ENCODE measurements at places on chromosomes 2 and 18.

DNA sequence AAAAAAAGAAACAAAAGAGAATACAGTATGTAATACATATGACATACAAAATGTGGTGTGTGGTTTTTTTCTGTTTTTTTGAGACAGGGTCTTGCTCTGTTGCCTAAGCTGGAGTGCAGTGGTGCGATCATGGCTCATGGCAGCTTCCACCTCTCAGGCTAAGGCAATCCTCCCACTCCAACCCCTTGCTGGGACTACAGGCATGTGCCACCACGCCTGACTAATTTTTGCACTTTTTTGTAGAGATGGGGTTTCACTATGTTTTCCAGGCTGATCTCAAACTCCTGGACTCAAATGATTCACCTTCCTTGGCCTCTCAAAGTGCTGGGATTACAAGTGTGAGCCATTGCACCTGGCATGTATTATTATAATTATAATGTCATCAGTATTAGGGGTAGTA, 38.9 kb downstream of the DHX57 start:
- DNase-seq: no peak

DNA sequence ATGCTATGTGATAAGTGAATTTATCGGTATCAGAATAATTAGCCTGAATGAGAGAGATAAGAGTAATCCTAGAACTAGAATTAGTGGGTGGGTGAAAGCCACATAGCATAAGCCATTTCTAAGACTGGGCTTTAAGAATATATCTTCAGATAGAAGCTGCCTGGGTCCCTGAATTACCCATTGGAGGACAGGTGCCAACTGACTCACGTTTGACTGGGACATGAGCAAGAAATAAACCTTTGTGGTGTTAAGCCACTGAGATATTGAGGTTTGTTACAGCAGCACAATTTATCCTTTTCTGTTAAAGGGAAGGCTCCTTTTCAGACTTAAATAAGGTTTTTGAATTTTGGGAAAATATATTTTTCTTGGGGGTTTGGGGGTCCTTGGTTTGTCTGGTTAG, 95.9 kb downstream of the POLE4 start:
- DNase-seq: no peak

DNA sequence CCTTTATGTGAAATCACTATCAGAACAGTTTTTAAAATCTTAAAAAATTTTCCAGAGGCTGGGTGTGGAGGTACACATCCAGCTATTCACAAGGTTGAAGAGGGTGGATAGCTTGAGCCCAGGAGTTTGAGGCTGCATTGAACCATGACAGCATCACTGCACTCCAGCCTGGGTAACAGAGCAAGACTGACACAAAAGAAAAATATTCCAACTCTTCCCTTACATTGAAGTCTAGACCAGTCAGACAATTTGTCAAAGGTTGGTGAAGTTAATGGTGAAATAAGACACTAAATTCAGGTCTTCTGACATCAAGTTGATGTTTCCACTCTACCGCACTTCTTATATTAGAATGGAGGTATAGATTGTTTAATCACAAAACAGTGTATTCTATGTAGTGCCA, 52.8 kb downstream of the HYCC2 start:
- no peak for DNase-seq

DNA sequence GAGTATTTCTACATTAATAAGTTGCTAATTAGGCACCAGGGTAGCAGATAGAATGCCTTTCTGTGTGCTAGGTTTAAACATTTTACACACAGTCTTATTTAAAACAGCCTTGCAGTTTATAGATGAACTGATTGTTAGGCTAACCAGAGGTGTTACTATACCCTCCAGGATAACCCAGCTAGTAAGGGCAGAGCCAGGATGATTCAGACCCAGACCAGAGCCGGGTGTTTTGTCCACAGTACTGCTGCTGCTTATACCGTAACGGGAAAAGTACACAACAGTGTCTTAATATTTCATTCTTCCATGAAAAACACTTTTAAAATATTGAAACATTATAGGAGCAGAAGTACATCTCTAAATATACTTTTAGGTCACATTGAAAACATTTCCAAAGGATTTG, 82.7 kb downstream of the MALT1 start:
- DNase-seq: no peak

Data from OCI-LY7 (cell line).